ENCODE measurements at places on chromosomes 6 and 20. TPM values are rescaled to one million over a fixed set of nuclear protein-coding genes. Genes with fewer than 3 reads are reported as not detected.

NMBR gene
- not detected for total RNA-seq

BTNL2 gene
- not detected for total RNA-seq

EDEM2 gene
- 20.0 TPM for total RNA-seq

DNA sequence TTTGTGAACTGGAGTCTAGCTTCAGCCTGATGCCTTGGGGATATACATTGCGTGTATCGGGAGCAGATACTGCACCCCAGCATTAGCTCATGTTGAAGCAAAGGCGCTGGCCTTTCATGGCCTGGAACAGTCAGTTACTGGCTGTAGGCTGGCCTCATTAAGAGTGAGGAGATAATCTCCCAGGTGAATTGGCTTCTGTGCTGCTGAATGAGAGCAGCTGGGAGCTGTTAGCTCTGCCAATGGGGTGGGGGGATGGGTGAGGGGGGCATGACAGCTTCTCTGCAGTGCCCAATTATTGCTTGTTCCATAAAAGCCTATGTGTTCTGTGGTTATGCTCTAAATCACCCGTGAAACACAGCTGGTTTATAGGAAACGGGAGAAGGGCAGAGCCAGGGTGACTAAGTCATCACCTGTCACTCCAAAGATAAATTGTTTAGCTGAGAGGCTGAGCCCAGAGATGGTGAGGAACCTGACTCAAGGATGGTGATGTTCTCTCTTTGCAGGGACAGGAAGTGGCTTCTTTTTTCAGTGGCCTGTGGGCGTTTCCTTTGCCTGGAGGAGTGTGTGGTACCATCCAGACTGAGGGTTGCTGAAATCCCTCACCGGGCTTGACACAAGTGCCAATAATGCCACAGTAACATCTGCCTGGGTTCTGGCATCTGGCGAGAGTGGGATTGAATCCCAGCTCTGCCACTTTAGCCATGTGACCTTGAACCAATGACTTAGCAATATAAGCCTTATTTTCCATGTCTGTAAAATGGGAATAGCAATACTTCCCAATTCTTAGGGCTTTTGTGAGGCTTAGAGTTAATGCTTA, 170.8 kb downstream of the BCAS1 start:
- H3K4me3 ChIP-seq, result no peak overlapping the region
- DNase-seq, result peak; percentile 31
- no peaks in the 10 kb centered on the region for H3K36me3 ChIP-seq
- peak overlapping the region; percentile 49 for H3K27ac ChIP-seq
- peaks cover 29% of the 10 kb centered on the region for H3K4me1 ChIP-seq

GRCh38 chr6:128494440-128494839, 26.0 kb downstream of the PTPRK start:
- DNase-seq, result no peak
- no peak overlapping the region for H3K27ac ChIP-seq
- no peaks in the 10 kb centered on the region for H3K27me3 ChIP-seq
- H3K4me1 ChIP-seq, result no peaks in the 10 kb centered on the region
- no peak overlapping the region for H3K4me3 ChIP-seq

DNA sequence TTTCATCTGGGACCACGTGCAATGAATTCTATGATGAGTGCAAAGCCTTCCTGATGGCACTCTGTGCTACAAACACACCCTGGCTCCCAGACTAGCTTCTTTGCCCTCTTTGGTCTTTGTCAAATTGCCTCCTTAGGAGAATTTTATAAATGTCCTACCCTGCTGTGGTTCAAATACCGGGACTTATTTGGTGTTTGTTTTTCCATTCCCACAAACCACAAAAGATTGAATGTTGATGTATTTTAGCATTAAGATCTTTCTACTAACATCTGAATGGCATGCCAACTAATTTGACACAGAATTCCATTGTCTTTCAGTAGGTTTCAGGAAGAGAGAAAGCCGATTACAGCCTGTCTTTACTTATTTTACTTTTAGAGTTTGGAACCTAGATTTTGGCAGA, 424.2 kb upstream of the SLC35B3 start:
- H3K27ac ChIP-seq, result no peak overlapping the region
- no peaks in the 10 kb centered on the region for H3K4me1 ChIP-seq
- H3K27me3 ChIP-seq, result no peaks in the 10 kb centered on the region
- DNase-seq, result no peak
- no peaks in the 10 kb centered on the region for H3K36me3 ChIP-seq

GRCh38 chr6:106743612-106744011, 114.2 kb downstream of the QRSL1 start:
- H3K27ac ChIP-seq, result no peak overlapping the region
- H3K27me3 ChIP-seq, result no peaks in the 10 kb centered on the region
- DNase-seq, result no peak
- no peaks in the 10 kb centered on the region for H3K36me3 ChIP-seq

- H3K36me3 ChIP-seq, result no peaks in the 10 kb centered on the region
- H3K4me1 ChIP-seq, result no peaks in the 10 kb centered on the region
- H3K27me3 ChIP-seq, result no peaks in the 10 kb centered on the region
- H3K4me3 ChIP-seq, result no peak overlapping the region
- H3K27ac ChIP-seq, result no peak overlapping the region
These were observed 384.1 kb upstream of the SLC35B3 start for GRCh38 chr6:8819446-8819845.

DNA sequence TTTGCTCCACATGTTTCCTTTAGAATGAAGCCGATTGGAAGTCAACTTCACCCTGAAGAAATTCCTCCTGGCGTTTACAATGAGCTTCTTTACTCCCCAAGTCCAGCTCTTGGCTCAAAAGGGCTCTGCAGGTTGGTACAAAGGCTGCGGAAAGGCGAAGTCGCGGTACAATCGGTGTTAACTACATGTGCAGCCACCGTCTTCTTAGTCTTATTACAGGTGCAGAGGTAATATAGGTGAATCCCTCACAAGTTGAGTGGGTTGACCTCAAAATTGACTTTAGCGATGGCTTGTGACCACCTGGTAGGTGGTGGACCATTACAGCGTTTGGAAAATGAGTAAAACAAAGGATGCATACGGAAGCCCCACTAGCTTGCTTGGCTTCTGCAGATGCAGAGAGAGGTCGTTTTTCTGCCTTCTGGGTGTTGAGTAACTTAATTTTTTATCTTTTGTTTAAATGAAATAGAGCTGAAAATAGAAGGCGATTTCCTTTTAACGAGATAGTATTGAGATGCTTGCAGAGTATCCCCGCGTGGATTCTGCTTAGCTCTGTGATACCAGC, 98.0 kb downstream of the TRIM27 start:
- H3K27me3 ChIP-seq, result peaks cover 47% of the 10 kb centered on the region
- no peak overlapping the region for H3K27ac ChIP-seq
- no peaks in the 10 kb centered on the region for H3K36me3 ChIP-seq

DNA sequence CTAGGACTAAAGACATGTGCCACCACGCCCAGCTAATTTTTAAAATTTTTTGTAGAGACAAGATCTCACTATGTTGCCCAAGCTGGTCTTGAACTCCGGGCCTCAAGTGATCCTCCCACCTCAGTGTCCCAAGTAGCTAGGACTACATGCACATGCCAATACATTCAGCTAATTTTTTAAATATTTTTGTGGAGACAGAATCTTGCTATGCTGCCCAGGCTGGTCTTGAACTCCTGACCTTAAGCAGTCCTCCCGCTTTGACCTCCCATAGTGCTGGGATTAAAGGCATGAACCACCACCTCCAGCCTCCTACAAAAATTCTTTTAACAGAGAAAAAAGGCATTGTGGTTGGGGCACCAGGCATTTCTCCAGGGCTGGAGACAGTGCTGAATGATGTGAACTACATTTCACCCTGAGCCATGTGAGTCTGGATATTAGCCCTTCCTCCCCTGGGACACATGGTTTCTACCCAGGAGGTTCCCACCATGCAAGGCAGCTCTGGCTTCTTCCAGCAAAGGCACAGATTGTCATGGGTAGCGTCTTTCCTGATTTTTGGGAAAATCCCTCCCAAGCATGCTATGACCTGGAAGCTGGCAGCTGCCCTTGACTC, 36.3 kb upstream of the CMTR1 start:
- DNase-seq, result no peak
- H3K36me3 ChIP-seq, result peaks cover 7% of the 10 kb centered on the region
- H3K4me1 ChIP-seq, result no peaks in the 10 kb centered on the region
- H3K27ac ChIP-seq, result no peak overlapping the region
- no peak overlapping the region for H3K4me3 ChIP-seq
- no peaks in the 10 kb centered on the region for H3K27me3 ChIP-seq

DNA sequence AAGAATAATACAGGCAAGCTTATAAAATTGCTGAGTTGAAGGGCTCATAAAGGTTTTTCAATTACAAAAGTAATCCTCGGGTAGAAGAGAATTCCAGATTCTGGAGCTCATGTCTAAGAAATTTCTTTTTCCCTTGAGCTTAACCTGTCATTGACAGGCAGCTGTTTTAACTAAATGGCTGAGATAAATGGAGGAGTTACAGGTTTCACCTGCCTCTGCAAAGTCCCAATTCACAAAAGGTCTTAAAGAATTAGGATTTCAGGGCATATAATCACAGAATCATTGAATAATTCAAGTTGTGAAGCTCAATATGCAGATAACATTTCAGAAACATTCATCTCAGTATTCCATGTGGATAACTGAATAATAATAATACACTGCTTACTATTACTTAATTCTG, 660.1 kb upstream of the NRSN1 start:
- H3K4me3 ChIP-seq, result no peak overlapping the region
- no peaks in the 10 kb centered on the region for H3K27me3 ChIP-seq
- no peaks in the 10 kb centered on the region for H3K4me1 ChIP-seq
- no peak for DNase-seq
- no peaks in the 10 kb centered on the region for H3K36me3 ChIP-seq
- no peak overlapping the region for H3K27ac ChIP-seq

GRCh38 chr6:45587229-45588060, 209.7 kb upstream of the SUPT3H start:
- no peaks in the 10 kb centered on the region for H3K27me3 ChIP-seq
- H3K4me1 ChIP-seq, result peaks cover 45% of the 10 kb centered on the region
- H3K27ac ChIP-seq, result no peak overlapping the region
- no peak overlapping the region for H3K4me3 ChIP-seq

DNA sequence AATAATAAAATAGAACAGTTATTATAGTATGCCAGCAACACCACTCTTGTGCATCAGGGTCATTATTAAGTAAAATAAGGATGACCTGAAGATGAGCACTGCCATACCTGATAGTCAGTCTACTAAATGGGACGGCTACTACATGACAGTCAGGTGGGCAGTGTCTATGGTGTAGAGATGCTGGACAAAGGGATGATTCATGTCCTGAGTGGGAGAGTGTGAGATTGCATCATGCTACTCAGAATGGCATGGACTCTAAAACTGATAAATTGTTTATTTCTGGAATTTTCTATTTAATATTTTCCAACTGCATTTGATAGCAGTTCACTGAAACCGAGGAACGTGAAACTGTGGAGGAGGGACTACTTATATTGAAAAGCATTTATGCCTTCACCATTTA, 38.8 kb downstream of the SNX9 start:
- peaks cover 6% of the 10 kb centered on the region for H3K4me1 ChIP-seq
- no peak overlapping the region for H3K27ac ChIP-seq
- no peak for DNase-seq
- peaks cover 5% of the 10 kb centered on the region for H3K27me3 ChIP-seq
- no peak overlapping the region for H3K4me3 ChIP-seq

GRCh38 chr6:82144007-82144851, 103.3 kb downstream of the IBTK start:
- H3K4me1 ChIP-seq, result no peaks in the 10 kb centered on the region
- no peaks in the 10 kb centered on the region for H3K36me3 ChIP-seq
- no peak for DNase-seq
- no peaks in the 10 kb centered on the region for H3K27me3 ChIP-seq
- H3K4me3 ChIP-seq, result no peak overlapping the region

- H3K27me3 ChIP-seq, result no peaks in the 10 kb centered on the region
- no peak for DNase-seq
- H3K4me3 ChIP-seq, result no peak overlapping the region
- H3K27ac ChIP-seq, result no peak overlapping the region
These were observed 18.6 kb upstream of the RNF217 start for GRCh38 chr6:124943658-124944057.

Measured in natural killer cell (primary cell).